ENCODE measurements at places on chromosomes 12 and 14.

DNA sequence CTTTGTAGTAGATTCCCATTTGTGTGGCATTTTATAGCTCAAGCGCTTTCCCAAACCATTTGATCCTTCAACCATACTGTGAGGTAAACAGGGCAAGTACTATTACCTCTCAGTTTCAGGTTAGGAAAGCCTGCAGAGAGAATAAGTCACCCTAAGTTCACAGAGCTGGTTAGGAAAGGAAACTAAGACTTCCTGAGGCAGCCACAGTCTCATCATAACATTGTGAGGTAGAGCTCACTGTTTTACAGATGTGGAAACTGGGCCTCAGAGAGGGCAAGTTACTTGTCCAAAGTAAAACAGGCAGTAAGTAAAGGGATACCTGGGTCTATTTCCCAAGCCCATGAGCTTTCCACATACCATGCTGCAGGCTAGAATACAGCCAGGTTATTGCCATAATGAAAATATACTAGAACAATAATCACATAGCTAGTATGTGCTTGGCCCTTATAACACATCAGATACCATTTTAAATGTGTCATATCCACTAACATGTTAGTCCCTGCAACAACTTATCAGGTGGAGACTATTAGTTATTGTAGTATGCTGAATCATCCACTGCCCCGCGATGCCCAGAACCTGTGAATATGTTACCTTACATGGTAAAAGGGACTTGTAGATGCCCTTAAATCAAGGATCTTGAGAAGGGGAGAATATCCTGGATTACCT, 150.9 kb upstream of the GRIP1 start:
- DNase-seq, result no peak

GRCh38 chr12:91952916-91953315, 192.7 kb downstream of the BTG1 start:
- no peak for DNase-seq

- DNase-seq, result no peak
Observed at GRCh38 chr12:118237052-118237665, 101.2 kb downstream of the PEBP1 start.

DNA sequence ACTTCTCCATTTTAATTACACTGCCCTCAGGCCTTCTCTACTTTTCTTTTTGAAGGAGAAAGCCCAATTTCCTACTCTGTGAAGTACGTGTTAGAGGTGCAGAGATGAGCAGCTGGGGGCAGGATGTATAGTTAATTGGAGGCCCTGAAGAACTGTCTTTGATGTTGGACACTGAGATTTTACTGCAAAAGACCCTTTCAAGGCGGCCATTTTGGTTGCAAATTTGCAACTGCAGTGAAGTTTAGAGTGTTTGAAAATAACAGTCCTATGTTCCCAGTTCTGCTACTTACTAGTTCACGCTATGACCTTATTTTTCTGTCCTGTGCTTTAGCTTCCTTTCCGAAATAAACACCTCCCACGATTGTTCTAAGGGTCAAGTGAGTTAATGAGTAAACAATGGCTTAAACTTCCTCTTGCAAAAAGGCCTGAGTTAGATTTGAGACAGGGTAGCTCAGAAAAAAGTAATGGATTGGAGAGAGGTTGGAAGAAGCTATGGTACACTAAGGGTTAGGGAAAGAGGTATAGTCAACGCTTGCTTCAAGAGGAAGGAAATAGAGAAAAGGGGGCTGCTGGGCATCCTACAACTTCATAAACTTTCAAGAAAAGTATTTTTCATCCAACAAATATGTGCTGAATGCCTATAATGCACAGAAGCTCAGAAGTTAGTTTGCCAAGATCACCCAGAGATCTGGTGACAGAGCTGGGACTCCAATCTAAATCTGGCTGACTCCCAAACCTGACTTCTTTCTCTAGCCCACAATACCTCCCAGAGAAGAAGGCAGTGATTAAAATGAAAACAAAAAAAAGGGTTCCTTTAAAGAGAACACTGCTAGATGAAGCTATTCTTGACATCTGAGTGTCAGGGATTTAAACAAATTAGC, 26.4 kb upstream of the DICER1 start:
- no peak for DNase-seq

GRCh38 chr14:54025661-54026060, 69.0 kb upstream of the BMP4 start:
- no peak for DNase-seq

GRCh38 chr14:87940382-87940781, 52.6 kb downstream of the GALC start:
- no peak for DNase-seq

- no peak for DNase-seq
Observed at GRCh38 chr12:4780641-4781611, 60.7 kb downstream of the GALNT8 start.

DNA sequence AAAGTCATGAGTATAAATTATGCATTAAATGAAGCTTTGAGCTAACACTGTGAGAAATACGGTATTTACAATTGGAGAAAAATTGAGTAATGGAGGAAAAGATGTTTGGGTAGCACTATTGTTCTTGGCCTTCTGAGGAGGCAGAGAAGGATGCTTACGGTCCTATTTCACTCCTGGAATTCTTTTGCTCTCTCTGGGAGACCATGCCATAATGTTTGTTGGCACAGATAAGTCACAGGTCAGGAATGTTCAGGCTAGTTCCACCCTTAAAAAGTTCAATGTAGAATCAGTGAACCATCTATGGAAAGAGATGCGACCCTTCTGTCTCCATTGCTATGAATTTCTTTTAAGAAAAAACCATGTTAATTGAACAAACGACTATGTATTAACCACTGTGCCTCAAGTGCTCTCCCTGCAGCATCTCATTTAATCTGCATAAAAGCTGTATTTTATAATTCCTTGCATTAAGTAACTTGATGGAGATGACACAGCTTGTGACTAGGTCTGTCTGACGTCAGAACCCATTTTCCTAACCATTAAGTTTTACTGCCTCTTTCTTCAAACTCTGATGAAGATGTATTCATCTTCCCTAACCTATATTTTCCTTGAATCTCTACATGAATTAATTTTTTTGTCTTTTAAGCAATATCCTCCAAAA, 9.5 kb downstream of the BATF start:
- peak; percentile 6 for DNase-seq

GRCh38 chr12:109098183-109098604, 797 bp downstream of the UNG start:
- no peak for DNase-seq

GRCh38 chr12:71152851-71153250, 4.9 kb downstream of the TSPAN8 start:
- no peak for DNase-seq

DNA sequence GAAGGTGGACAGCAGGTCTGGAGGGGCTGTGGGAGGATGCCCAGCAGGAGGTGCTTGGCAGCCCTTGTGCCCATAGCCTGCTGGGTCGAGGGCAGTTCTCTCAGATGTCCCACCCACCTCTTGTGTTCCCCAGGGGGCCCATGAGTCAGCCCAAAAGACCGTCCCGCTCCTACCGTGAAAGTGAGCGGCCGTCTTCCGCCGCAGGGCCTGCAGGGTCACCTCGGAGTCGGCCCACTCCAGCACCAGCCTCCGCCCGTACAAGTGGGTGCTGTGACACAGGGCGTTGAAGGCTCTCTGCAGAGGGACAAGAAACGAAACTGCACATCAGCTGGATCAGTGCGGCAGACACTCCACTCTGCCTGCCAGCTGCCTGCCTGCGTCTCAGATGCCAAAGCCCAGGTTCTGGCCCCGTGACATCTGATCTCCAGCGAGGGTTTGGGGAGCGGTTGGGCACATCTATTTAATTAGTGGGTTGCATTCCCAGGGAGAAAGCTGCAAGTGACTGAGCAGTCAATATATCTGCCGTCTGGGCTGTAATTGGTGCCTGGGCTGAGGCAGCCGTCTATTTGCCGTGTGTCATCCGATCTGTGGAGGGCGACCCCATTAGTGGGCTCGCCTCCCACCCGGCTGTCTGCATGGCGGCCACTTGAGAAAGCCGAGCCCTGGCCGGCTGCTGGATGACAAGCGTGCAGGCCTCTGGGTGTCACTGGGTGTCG, 121.5 kb downstream of the RBM19 start:
- DNase-seq, result no peak

DNA sequence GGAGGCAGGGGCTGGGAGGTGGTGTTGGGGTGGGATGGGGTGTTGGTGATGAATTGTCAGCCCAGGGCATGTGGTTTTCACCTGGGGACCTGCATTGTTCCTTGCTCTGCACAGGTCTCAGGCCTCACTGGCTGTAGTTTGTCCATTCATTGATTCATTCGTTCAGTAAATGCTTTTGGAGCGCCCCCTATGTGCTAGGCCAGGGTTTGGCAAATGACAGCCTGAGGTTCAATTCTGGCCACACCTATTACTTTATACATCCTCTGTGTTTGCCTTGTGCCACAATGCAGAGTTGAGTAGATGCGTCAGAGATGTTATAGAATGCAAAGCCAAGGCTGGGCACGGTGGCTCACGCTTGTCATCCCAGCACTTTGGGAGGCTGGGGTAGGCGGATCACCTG, 4.7 kb downstream of the ADCK1 start:
- no peak for DNase-seq

GRCh38 chr12:128077211-128077916, 189.6 kb upstream of the TMEM132C start:
- DNase-seq, result no peak

DNA sequence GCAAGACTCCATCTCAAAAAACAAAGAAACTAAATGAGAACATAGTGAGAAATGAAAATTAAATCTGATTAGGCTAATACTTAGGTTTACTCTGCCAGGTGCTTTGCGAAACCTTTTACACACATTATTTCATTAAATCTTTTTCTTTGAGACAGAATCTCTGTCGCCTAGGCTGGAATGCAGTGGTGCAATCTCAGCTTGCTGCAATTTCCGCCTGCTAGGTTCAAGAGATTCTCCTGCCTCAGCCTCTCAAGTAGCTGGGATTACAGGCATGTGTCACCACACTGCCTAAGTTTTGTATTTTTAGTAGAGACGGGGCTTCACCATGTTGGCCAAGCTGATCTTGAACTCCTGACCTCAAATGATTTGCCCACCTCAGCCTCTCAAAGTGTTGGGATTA, 21.9 kb upstream of the EEA1 start:
- no peak for DNase-seq

DNA sequence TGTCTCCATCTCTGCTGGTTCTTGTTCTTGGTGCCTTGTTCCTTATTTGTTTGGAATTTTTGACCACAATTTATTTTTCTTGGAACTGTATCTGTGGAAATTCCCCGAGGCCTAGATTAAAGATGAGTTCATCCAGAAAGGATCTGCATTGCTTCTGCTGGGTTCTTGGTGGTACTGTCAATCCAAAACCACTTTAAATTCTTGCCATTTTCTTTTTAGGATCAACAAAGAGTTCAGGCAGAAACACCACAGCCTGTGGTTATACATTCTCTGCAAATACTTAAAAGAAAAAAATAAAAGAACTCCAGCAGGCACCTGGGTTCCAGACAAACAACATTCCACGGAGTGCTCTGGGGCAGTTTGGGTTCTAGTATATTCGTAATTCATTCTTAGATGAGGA, 6.0 kb upstream of the VAMP1 start:
- DNase-seq, result peak; percentile 24

DNA sequence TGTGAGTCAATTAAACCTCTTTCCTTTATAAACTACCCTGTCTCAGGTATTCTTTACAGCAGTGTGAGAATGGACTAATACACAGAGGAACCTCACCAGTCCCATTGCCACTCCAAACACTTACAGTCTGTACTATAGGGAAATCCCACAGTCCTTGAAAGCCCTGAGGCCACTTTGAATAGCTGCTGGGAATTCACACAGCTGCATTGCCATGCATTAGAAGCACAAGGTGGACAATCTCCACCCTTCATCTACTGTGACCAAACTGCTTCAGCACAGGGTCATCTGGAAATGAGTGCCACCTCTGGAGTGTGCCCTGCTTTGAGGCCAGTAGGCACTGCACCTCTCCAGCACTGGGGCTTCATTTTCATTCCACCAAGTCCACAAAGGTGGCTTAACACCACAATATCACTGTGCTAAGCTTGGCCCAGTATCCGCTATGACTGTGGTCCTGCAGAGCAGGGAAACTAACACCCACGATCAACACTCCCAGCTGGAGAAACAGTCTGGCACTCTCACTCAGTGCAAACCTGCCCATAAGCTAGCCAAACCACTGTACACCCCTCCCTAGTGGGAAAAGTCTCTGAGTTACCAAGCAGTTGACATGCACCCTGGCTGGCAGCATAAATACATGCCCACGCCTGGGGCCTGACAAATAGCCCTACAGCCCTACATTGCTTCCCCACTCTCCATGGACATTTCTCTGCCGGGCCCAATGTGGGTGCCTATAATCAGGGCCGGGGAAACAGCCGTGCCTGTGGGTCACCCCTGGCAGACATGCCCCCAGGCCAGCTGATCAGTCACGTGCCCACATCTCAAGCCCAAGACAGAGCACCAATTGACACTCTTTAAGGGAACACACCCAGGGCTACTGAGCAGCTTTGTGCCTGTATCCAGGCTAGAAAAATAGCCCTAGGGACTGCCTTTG, 294.3 kb upstream of the MGAT4C start:
- no peak for DNase-seq

Measured in RCC 7860 (cell line).